Stimulated activated CD8-positive, alpha-beta memory T cell treated with anti-CD3 and anti-CD28 coated beads, Interleukin-4, amount 100 ng/mL, for 1 hour (primary cell): ENCODE measurements at places on chromosomes 3 and 15.

DNA sequence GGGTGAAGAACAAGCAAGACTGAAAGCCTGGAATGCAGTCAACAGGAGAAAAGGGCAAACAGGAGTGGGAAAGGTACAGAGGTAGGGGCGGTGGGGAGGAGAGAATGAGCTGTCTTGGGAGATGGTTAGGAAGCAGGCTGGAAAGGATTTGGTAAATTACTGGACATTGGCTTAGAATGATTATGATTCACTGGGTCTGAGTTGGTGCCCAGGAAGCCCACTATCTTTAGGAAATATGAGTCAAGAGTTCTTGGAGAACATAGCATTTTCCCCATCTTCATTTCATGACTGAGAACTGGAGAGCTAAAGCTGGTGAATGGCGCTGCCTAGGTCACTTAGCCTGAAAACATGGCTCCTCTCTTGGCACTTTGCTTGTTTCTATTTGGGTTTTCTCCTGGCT is 74.7 kb upstream of the C3orf80 start:
- DNase-seq, result no peak

- no peak for DNase-seq
Measured at GRCh38 chr15:90871139-90871715, 2.8 kb downstream of the FURIN start.

DNA sequence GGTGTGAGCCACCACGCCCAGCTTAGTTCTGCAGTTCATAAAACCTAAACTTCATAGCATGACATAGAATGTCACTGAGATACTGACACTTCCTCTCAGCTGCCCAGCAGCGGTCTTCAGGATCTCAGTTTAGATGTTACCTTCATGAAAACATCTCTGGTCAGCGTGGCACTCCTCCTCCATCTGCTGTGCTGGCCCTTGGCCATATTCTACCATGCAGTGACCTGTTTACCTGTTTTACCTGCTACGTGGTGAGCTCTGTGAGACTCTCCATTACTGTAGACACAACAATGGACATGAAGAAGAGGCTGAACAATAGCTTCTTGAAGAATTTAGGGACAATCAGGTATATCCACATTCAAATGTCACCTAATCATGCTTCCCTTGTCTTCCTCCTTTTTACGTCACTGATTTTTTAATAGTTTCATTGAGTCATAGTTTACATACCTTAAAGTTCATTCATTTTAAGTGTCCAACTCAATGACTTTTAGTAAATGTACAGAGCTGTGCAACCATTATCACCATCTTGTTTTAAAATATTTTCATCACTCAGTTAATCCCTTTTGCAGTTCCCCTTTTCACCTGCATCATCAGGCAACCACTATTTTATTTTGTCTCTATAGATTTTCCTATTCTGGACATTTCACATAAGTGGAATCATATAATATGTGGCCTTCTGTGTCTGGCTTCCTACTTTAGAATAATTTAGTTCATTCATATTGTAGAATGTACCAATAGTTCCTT is 32.2 kb upstream of the PTPN23 start:
- no peak for DNase-seq

DNA sequence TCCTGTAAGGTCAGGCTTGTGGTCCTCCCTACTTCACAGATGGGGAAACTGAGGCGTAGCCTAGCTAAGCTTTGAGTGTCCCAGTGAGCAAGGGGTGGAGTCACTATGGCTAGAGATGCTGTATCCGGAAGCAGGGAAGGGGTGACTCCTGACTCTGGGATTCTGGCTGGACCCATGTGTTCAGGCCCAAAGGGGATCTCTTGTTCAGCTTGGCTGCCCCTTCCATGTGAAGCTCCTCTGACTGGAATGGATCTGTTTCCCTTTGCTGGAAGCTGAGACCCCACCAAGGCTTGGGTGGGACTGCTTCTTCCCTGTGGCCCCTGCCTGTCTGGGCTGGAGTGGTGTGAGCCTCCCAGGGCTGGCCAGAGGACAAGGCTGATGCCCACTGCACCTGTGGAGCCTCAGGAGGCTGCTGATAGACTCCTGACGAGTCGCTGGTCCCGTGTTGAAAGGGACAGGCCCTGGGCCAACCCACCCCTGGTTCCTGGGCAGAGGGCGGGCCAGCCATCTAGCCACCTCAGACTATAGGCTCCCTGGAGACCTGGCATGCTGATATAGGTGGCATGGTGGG is 1.0 kb downstream of the MAPKAPK3 start:
- DNase-seq, result no peak

- no peak for DNase-seq
Measured at GRCh38 chr15:35000511-35000910, 12.4 kb upstream of the ZNF770 start.
